ENCODE measurements at places on chromosomes 16 and 17.

GRCh38 chr17:73365301-73365874, 53.6 kb upstream of the CDC42EP4 start:
- peak; percentile 29 for DNase-seq

GRCh38 chr17:76474894-76475293, 7.5 kb downstream of the AANAT start:
- no peak for DNase-seq

DNA sequence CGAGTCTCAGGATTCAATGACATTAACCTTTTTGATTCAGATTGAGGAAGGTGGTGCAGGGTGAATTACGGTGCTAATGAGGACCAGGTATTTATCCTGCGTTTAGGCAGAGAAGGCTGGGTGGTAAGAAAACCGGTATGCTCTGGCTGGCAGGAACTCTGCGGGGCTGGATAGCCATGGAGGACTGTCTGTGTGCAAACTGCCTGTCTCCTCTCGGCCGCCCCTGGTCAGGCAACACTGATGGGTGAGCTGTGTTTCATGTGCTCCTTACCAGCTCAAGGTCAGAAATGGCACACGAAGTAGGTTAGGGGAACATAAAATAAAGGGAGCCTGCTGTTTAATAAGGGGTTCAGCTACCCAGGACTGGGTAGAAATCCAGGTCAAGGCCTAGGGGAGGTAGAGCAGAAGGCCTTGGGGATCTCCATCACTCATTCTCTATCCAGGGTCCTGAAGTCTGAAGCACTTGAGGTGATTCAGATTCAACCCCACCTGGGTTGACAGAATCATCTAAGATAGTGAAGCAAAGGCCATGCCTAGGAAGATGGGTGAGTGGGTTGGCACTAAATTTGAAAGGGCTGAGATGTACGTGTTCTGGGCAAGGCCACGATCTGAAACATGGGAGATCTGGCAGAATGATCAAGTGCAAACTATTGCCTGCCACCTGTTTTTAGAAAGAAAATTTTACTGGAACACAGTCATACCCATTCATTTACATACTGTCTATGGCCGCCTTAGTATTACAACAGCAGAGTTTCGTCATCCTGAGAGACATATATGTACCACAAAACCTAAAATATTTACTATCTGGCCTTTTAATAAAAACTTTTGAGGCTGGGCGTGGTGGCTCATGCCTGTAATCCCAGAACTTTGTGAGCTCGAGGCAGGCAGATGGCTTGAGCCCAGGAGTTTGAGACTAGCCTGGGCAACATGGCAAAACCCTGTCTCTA, 292.5 kb downstream of the XYLT1 start:
- no peak for DNase-seq

GRCh38 chr17:45437465-45438283, 5.0 kb upstream of the ARHGAP27 start:
- no peak for DNase-seq

GRCh38 chr16:89458551-89458950, 31.8 kb downstream of the ANKRD11 start:
- DNase-seq: peak; percentile 41

DNA sequence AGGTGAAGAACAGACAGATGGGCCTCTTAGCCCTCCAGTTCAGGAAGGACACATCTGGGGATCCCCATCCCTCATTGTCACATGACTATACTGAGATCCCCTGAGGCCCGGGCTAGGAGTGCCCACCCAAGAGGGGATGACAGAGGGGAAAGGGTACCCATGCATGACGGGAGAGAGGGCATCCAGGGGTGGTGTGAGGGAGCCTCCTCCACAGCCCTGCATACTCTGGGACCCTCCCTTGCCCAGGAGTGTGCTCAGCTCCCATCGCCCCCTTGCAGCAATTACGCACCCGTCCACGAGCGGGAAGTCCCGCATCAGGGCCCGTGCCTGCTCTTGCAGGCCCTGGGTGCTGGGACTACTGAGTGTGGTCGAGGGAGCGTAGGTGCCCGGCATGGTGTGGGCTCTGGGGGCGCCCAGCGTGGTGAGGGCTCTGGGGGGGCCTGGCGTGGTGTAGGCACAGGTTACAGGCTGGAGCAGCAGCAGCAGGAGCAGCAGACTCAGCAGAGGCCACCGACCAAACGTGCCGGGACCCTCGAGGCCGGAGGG, 6.5 kb downstream of the DPEP2 start:
- no peak for DNase-seq

DNA sequence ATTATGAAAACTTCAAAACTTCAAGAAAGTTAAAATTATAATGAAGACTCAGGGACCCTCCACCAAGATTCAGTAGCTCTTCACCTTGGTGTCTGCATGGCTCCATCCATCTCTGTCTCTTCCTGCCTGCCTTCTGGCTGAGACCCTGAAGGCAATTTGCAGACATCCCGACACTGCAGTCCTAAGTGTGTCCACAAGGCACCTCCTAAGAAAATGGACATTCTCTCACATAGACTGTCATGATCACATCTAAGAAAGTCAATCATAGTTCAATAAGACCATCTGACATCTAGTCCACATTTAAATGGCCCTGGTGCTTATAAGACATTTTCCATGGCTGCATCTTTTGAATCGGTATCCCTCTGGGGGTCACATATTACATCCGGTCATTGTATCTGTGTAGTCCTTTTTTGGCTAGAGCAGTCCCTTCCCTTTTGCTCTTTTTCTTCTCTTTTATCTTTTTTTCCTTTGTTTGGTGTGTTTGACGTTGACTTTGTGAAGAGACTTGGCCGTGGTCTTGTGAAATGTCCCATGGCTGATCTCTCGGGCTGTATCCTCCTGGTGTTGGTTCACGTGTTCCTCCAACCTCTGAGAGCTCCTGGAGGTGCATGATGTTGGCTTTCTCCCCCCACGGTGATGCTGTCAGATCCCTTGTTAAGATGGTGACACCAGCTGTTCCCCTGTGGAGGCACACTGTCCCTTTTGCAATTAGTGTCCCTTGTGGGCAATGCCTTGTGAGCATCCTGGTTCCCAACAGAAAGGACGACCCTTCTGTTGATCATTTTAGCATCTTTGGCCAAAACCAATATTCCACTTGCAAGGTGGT, 5.0 kb upstream of the TNFRSF13B start:
- DNase-seq: no peak

DNA sequence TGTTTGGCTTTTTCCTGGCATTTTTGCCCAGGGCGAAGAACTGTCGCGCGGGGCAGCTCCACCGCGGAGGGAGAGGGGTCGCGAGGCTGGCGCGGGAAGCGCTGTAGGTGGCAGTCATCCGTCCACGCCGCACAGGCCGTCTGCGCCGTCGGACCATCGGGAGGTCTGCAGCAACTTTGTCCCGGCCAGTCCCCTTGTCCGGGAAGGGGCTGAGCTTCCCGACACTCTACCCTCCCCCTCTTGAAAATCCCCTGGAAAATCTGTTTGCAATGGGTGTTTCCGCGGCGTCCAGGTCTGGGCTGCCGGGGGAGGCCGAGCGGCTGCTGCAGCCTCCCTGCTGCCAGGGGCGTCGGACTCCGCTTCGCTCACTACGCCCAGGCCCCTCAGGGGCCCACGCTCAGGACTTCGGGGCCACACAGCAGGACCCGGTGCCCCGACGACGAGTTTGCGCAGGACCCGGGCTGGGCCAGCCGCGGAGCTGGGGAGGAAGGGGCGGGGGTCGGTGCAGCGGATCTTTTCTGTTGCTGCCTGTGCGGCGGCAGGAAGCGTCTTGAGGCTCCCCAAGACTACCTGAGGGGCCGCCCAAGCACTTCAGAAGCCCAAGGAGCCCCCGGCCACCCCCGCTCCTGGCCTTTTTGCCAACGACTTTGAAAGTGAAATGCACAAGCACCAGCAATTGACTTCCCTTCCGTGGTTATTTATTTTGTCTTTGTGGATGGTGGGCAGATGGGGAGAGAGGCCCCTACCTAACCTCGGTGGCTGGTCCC, 2.3 kb upstream of the CBX4 start:
- DNase-seq: peak; percentile 48

GRCh38 chr17:21397341-21398190, 21.4 kb downstream of the KCNJ12 start:
- DNase-seq: no peak

DNA sequence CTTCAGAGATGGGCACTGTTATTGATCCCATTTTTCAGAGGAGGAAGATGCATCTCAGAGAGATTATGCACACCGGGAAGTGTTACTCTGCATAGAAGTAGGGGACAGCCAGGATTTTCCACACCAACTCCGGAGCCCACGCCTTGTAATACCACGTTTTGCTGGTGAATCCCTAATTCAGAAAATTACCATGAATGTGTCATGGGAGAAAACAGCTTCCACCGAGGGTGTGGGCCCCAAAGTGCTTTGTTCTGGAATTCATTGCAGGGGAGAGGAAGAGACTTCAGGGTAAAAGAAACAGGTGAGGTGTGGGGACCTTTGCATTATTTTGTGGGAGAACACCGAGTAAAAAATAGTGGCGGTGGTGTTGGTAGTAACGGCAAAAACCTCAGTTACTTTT, 1051.4 kb upstream of the RBFOX1 start:
- no peak for DNase-seq

- DNase-seq: no peak
Observed at GRCh38 chr17:68612209-68612922, 11.2 kb upstream of the FAM20A start.

- DNase-seq: no peak
Observed at GRCh38 chr16:79370736-79371135, 229.8 kb downstream of the MAF start.

GRCh38 chr17:2721603-2722002, 10.0 kb upstream of the CLUH start:
- no peak for DNase-seq

- no peak for DNase-seq
Observed at GRCh38 chr16:3587547-3588110, 10.4 kb upstream of the NLRC3 start.

GRCh38 chr16:55294931-55295342, 29.1 kb upstream of the IRX6 start:
- DNase-seq: peak; percentile 24

DNA sequence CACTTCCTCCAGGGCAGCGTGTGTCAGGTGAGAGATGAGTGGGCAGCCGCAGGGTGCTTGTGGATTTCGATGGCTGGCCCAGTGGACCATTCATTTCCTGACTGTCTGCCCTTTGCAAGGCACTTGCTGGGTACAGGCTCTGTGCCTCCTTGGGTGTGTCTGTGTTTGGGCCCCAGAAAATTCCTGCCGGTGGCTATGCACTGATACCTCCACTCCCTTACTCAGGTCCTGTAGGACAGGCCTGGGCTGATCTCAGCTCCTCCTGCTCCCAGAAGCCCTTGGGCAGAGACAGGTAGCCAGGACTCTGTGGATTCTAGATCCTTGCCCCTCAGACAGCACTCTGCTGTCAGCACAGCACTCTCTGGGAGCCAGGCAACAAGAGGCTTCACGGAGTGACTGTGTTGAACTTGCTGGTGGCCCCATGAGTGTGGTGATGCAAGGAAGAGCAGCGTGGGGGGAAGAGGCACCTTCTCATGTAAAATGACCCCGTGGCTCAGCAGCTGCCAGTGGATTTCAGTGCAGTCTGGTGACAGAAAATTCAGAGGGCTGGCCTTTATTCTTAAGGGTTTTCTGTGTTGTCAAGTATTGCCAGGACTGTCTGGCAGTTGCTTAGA, 29.0 kb downstream of the PGS1 start:
- no peak for DNase-seq

- no peak for DNase-seq
Observed at GRCh38 chr17:80930335-80931279, 61.0 kb upstream of the CHMP6 start.

DNA sequence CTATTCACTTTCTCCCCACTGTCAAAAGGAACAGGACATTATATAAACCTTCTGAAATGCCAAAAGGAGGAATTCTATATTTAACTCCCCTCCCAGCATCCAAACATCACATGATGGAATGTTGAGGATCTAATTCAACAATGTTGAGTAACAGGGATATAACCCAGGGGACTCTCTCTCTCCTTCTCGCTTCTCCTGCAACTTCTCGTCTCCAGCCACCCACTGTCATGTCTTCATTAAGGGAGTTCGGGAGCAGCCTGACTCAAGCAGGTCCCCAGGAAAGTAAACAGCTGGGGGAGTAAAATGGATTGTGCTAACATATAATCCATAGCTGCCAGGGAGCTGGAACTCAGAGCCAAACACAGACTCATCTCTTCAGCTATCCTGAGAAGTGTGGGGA, 51.7 kb downstream of the GRIN2A start:
- no peak for DNase-seq

GRCh38 chr17:38357486-38358123, 6.0 kb downstream of the SOCS7 start:
- peak; percentile 55 for DNase-seq

GRCh38 chr17:68578236-68578635, 22.9 kb downstream of the FAM20A start:
- no peak for DNase-seq

DNA sequence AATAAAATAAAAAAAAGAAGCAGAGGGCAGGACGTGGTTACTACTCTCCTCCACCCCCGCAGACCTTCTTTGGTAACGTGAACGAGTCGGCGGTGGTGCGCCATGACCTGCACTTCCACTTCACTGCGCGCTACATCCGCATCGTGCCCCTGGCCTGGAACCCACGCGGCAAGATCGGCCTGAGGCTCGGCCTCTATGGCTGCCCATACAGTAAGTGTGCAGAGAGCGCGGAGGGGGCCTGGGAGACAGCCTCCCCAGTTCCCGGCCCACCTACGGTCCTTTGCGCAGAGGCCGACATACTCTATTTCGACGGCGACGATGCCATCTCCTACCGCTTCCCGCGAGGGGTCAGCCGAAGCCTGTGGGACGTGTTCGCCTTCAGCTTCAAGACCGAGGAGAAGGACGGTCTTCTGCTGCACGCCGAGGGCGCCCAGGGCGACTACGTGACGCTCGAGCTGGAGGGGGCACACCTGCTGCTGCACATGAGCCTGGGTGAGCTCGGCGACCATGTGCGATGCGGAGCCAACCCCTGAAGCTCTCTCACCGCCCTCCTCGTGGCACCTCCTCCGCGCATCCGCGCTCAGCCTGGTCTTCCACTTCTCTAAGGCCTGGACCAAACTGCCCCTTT, 2.7 kb downstream of the CNTNAP1 start:
- DNase-seq: no peak
